SK-N-SH (cell line): ENCODE measurements at places on chromosomes 1 and 21. TPM values are rescaled to one million over a fixed set of nuclear protein-coding genes. Genes with fewer than 3 reads are reported as not detected.

The EPHA8 gene
- 0.02 and 0.18 TPM in 2 replicates for polyA plus RNA-seq

The OR2T27 gene
- polyA plus RNA-seq: not detected in 2 replicates

DNA sequence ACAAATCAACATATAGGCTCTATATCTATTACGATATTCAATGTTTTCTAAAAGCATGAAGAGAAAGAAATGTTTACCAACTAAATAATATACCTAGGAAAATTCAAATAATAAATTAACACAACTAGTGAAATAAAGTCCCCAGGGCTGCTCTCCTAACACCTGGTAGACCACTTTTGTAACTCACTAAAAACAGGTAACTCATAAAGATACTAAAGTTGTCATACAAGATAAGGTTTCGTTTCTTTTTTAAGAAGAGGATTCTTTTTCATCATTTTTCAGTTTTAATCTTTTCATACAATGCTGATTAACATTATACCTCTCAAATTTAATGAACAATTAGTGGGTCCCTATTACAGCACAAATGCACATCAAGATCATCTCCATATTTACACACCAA lies 99.0 kb downstream of the ZZZ3 start:
- H3K4me3 ChIP-seq: no peak overlapping the region
- H3K27ac ChIP-seq: no peak overlapping the region
- H3K36me3 ChIP-seq: peaks cover 51% of the 10 kb centered on the region
- no peaks in the 10 kb centered on the region for H3K27me3 ChIP-seq
- DNase-seq: no peak
- no peaks in the 10 kb centered on the region for H3K4me1 ChIP-seq

- no peaks in the 10 kb centered on the region for H3K4me1 ChIP-seq
- DNase-seq: peak; percentile 73
- H3K27ac ChIP-seq: no peak overlapping the region
- no peak overlapping the region for H3K4me3 ChIP-seq
- H3K36me3 ChIP-seq: no peaks in the 10 kb centered on the region
- H3K27me3 ChIP-seq: no peaks in the 10 kb centered on the region
These were observed 181.0 kb upstream of the KLHDC7A start for GRCh38 chr1:18299441-18300338.

The GPR61 gene
- not detected in 2 replicates for polyA plus RNA-seq

DNA sequence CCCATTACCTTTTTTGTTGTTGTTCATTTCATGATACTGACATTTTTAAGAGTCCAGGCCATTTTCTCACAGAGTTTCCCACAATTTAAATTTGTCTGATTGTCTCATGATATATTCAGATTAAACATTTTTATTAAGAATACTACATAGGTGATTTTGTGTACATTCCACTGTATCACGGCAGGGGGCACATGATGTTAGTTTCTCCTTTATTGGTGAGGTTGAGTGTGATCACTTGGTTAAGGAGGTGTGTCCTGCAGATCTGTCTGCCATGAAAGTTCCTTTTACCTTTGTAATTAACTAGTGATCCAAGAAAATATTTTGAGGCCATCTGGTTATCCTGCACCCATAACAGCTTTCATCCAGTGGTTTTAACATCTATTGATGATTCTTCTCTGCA lies 11.8 kb downstream of the RTCA start:
- no peak overlapping the region for H3K27ac ChIP-seq
- peaks cover 85% of the 10 kb centered on the region for H3K36me3 ChIP-seq

DNA sequence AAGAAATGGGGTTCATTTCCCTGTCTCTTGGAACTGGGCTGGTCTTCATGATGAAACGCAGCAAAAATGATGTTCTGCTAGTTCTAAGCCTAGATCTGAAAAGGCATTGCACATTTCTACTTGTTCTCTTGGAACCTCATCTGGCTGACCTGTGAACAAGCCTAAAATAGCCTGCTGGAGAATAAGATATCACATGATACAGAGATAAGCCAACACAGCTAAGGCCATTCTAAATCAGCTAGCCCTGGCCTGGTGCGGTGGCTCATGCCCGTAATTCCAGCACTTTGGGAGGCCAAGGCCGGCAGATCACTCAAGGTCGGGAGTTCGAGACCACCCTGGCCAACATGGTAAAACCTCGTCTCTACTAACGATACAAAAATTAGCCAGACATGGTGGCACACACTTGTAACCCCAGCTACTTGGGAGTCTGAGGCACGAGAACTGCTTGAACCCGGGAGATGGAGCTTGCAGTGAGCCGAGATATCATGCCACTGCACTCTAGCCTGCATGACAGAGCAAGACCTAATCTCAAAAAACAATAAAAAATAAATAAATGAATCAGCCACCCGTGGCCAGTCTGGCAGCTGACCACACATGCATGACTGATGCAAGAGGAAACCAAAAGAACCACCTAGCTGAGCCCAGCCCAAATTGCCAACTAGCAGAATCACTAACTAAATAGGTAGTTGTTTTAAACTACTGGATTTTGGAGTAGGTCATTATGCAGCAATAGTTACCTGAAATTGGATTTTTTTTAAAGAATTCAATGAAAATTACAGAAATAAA lies 18.0 kb downstream of the CD244 start:
- H3K27ac ChIP-seq: no peak overlapping the region
- H3K36me3 ChIP-seq: no peaks in the 10 kb centered on the region
- no peak for DNase-seq
- peaks cover 12% of the 10 kb centered on the region; the same call in 1 of the 2 replicates for H3K27me3 ChIP-seq
- no peaks in the 10 kb centered on the region for H3K4me1 ChIP-seq
- no peak overlapping the region for H3K4me3 ChIP-seq

The MFSD2A gene
- 4.1 and 6.3 TPM in 2 replicates for polyA plus RNA-seq

The OR2AK2 gene
- polyA plus RNA-seq: 0.06 TPM in 1 of 2 replicates, not detected in the other

The SPRR5 gene
- polyA plus RNA-seq: not detected in 2 replicates

DNA sequence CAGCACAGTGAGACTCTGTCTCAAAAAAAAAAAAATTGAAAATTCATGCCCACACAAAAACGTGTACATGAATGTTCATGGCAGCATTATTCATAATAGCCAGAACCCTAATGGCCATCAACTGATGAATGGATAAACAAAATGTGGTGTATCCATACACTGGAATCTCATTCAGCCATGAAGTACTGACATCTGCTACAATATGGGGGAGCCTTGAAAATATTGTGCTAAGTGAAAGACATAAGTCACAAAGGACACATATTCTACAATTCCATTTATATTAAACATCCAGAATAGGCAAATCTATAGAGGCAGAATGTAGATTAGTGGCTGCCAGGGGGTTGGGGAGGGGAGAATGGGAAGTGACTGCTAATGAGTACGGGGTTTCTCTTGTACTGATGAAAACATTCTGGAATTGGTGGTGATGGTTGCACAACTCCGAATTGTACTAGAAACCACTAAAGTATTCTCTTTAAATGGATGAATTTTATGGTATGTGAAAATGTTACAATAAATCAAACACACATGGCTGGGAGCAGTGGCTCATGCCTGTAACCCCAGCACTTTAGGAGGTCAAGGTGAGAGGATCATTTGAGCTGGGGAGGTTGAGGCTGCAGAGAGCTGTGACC lies 33.0 kb upstream of the KCNN3 start:
- H3K27ac ChIP-seq: no peak overlapping the region
- no peak overlapping the region for H3K4me3 ChIP-seq
- H3K27me3 ChIP-seq: no peaks in the 10 kb centered on the region; the same call in 1 of the 2 replicates
- no peak for DNase-seq

DNA sequence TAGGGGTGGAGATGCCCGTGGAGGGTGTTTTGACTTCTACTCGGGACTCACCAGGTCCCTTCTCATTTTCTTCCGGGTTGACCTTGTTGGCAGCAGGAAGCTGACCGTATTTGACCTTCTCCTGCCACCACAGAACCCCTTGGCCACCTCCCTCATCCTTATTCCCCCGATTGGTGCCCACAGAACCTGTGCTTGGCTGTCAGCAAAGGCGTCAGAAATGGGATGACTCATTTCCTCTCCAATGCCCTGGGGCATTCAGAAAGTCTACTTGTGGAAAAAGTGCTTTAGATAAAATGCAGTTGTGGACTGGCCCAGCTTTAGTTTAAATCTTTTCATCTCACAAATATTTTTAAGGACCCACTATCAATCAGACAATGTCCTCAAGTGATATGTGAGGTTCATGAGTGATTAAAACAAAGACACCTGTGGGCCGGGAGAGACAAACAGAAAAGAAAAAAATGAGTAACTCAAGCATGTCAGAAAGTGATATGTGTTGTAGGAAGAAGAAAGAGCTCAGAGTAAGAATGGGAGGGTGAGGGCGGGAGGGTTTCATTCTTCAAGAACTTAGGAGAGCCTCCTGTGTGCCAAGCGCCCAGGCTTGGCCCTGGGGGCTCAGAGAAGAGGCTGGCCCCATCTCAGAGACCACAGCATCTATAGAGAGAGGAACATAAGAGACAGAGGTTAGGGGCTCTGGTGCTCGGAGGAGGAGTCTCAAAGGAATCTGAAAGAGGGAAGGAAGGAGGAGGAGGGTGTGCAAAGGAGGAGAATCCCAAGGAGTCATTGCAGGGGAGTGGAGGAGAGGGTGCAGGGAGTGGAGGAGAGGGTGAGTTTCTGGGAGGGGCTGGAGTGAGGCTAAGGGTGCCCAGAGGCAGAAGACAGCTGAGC lies 221.6 kb upstream of the VAMP3 start:
- peak overlapping the region; percentile 11 for H3K27ac ChIP-seq
- no peaks in the 10 kb centered on the region for H3K36me3 ChIP-seq
- H3K4me3 ChIP-seq: no peak overlapping the region
- DNase-seq: no peak

DNA sequence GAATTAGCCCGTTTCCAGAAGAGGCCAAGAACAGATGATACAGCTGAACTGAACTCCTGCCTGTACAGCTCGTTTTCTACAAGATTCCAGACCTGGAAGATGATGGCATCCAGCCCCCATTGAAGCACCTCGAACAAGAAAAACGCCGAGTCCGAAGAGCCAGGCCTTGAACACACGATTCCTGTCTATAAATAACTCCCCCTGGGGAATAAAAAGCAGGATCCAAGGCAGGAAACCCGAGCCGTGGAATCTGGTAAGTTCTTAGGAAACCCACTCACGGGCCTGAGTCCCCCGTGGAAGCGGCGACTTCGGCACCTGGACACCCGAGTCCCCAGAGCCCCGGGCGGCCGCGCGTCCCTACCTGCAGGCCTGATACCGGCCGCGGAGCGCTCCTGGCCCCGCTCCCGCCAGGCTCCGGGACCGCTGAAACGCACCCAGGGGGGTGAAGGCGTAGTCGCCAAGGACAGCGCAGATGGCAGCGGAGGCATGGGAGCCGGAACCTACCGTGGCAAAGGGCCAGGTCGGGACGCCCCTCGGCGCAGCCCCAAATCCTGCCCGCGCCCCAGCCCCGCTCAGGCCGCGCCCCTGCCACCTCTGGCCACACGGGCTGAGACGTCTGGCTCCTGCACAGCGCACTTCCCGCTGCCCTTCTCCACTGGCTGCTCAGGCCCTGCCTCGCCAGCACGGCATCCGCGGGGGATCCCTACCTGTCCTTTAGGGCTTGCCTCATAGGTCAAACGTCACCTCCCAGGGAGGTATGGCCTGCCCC lies 14.0 kb upstream of the HLCS start:
- H3K4me3 ChIP-seq: no peak overlapping the region
- H3K27ac ChIP-seq: no peak overlapping the region
- H3K4me1 ChIP-seq: peaks cover 5% of the 10 kb centered on the region
- no peaks in the 10 kb centered on the region for H3K36me3 ChIP-seq

The LCE2B gene
- polyA plus RNA-seq: not detected in 2 replicates

DNA sequence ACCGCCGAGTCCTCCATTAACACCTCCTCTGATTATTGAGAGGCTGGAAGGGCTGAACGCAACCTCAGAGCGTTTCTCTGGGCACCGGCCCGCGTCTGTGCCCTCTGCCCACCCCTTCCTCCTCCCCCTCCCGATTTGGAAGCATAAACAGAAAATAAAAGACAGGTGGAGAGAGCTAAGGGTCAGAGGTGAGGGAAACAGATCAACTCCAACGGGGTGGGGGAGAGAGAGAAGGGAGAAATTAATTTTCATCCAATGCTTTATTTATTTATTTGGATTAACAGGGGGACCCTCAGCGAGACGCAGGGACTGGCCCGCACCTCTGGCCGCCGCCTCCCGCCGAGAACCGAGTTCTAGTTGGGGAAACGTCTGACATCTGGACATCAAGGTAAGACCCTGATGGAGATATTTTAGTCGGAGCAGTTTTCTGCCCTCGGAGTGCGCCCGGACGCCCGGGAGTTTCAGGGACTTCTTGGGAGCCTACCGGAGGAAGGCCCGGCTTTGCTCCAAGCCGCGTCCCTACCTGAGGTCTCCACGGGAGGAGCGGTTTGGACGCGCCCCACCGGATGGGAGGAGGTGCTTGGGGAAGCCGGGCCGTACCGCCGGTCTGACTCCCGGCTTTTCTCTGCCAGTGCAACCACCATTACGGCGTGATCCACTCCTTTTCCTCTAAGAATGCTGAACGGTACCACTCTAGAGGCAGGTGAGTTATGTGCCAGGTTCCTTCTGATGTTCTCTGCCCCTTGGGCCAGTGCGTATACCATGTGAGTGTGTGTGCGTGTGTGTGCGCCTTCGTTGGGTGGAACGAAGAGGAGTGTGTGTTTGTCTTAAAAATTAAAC lies 5.1 kb upstream of the LHX9 start:
- H3K4me3 ChIP-seq: peak overlapping the region; percentile 38
- no peaks in the 10 kb centered on the region for H3K36me3 ChIP-seq
- H3K4me1 ChIP-seq: peaks cover 25% of the 10 kb centered on the region

GRCh38 chr1:238233966-238234365 lies 343.2 kb upstream of the ZP4 start:
- DNase-seq: no peak
- no peaks in the 10 kb centered on the region for H3K4me1 ChIP-seq
- no peaks in the 10 kb centered on the region for H3K27me3 ChIP-seq
- H3K4me3 ChIP-seq: no peak overlapping the region

The IL12RB2 gene
- polyA plus RNA-seq: not detected in 2 replicates

The CYP4A22 gene
- polyA plus RNA-seq: not detected in 2 replicates
